Stimulated activated CD4-positive, alpha-beta T cell treated with anti-CD3 and anti-CD28 coated beads, Interleukin-1b, Interleukin-23, amount 100 ng/mL, for 24 hours (primary cell): ENCODE measurements at places on chromosomes 7 and 10.

- DNase-seq: no peak
Observed at GRCh38 chr10:2122431-2123124, 385.3 kb upstream of the ADARB2 start.

- no peak for DNase-seq
Observed at GRCh38 chr7:150927157-150927955, 50.8 kb downstream of the KCNH2 start.

DNA sequence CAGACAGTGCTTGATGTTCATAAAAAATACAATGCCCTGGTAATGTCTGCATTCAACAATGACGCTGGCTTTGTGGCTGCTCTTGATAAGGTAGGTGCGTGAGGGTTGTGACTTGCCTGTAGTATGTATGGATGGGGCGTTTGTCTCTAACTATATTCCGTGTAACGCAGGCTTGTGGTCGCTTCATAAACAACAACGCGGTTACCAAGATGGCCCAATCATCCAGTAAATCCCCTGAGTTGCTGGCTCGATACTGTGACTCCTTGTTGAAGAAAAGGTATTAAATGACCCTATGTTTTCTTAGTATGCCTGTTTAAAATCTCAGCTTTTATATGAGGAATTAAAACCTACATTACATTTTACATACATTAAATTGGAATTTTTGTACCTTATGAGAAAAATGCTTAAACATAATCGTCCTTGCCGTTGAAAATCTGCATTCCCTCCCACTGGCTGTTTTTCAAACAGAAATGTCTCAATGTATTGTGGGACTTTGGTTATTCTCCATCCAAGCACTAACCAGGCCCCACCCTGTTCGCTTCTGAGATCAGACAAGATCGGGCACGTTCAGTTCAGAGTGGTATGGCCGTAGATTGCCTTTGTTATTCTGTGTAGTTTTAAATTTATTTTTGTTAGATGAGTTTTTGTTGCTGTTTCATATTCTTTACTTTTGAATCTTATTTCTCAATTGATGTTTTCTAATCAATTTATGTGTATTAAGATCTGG lies 85.3 kb downstream of the CUL1 start:
- no peak for DNase-seq

DNA sequence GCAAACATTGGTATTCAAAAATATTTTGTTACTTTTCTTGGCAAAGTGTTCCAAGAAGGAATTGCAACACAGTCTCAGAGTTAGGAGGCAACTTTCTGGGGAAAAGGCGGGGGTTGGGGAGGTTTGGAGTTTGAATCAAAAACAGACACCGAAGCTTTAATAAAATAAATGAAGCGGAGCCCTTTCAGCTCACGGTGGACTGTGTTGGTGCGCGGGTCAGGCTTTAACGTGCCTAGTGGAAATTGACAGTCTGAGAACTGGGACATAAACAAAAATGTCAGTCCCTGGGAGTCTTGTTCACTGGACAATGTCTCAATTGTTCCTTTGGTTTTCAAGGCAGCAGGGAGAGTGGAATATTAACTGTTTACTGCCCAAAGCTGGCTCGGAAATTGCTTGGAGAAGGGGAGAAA lies 109.3 kb downstream of the TCF7L2 start:
- DNase-seq: no peak

DNA sequence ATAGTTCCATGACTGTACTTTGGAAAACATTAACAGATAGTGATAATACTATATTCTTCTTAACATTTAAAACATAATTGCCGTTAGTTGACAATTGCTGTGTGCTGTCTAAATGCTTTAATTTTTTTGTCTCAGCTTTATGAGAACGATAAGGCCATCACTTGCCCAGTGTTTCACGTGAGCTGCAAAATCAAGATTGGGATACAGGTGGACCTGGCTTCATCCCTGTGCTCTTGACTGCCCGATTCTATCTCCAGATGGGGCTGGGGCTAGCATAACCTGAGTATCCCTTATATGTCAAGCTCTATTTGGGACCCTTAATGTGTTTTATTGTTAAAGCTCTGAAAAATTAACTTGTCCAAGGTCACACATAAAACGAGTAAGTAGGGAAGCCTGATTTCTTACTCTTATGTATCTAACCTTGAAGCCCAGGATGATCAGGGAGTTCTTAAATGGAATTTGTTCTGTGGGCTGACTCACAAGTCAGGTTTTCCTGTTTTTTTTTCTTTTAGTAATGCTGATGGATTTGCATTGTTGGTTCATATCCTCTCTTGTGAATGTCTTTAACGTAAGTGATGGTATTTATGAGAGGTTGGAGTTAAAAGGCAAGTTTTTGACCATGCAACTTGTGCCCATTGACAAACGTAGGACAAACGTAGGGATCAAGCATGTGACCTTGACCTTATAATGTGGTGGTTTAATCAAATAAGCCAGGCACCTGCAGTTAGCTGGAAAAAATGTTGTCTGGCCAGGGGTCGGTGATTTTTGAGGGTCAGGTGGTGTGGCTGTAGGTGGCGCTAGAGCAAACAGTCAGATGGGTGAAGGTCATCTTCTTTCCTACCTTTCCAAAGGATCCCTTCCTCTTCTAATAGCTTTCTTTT lies 3.6 kb downstream of the PRKAR2B start:
- no peak for DNase-seq

GRCh38 chr10:17516376-17516775 lies 62.0 kb upstream of the ST8SIA6 start:
- DNase-seq: no peak
